ENCODE measurements at places on chromosomes 1 and 21. TPM values are rescaled to one million over a fixed set of nuclear protein-coding genes. Genes with fewer than 3 reads are reported as not detected.

GRCh38 chr1:36846357-36846756 is 188.0 kb downstream of the GRIK3 start:
- DNase-seq = no peak

ABL2 gene
- 10.2 TPM for total RNA-seq

- no peak for DNase-seq
Measured at GRCh38 chr21:37557261-37557950, 190.8 kb downstream of the DYRK1A start.

KLHDC9 gene
- 2.4 TPM for total RNA-seq

USH2A gene
- under 0.01 TPM for total RNA-seq

SH2D2A gene
- total RNA-seq = 4.3 TPM
